Kasumi-1 (cell line): ENCODE measurements at places on chromosomes 3 and 15.

DNA sequence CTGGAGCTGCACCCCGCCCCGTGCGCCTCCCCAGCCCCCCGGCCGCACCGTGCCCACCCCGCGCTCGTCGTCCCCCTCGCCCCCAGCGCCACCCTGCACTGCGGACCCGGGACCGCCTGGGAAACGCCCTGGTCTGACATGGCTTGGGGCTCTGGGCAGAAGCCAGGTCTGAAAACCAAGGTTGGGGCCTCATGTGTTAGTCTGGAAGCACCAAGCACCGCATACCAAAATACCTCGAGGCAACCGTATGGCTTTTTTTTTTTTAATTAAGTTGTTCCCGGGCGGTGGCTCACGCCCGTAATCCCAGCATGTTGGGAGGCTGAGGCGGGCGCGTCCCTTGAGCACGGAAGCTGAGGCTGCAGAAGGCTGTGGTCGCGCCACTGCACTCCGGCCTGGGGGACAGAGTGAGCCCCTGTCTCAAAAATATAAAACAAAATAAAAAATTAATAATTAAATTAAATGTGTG lies 91.5 kb upstream of the CHD2 start:
- peak; percentile 54 for DNase-seq

DNA sequence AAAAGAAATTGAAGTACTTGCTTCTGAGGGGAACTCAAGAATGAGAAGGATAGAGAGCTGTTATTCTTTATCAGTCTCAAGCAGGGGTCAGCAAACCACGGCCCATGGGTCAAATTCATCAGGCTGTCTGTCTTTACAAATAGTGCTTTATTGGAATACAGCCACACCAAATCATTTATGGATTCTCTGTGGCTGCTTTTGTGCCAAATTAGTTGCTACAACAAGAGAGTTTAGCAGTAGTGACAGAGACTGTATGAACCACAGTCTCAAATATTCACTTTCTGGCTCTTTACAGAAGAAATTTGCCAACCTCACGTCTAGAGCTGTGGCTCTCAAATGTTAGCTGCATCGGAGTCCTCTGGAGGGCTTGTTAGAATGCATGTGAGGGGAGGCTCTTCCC lies 258.0 kb upstream of the RARB start:
- no peak for DNase-seq

DNA sequence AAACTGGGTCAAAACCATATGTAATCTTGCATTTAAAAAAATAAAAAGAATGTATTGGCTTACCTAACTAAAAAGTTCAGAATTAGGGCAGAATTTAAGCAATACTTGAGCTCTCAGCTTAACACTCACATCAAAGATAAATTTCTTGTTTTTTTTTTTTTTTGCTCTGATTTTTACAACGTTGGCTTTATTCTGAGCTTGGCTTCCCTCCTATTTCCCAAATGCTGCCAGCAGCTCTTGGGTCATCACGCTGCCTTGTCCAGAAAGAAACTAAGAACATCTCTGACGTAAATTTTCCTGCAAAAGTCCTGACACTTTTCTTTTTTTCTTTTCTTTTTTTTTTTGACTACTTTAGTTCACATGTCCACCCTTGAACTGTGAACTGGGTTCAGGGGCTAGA lies 150.6 kb upstream of the TGFBR2 start:
- DNase-seq: no peak

DNA sequence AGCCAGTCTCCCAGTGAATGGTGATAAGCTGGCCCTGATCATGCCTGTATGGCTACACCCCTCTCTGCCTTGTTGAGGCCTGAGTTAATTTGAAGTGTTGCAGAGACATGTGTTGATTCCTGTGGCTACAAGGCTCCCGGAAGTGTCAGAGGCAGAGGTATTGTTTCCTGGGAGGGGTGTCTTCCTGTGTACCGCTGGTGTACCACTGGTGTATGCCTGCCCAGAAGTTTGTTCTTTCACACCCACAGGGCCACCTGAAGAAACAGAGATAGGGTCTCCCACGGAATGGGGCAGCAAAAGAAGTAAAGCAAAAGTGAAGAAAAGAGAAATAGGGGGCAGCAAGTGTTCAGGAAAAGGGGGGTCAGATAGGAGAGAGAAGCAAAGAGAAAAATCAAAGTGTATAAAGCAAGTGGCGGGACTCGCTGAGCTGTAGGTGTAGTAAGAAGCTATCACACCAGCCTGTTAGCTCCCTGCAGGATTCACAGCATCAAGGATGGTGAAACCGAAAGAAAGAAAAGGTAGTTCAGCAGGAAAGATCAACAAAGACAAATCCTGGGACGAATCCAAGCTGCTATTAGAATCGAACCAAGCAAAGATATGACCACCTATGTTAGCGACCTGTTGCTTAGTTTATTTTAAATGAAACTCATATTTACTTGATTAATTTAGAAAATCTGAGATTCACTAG lies 36.6 kb upstream of the CD47 start:
- DNase-seq: peak; percentile 5

GRCh38 chr3:159765030-159765859 lies 223.4 kb upstream of the IL12A start:
- peak; percentile 20 for DNase-seq

- no peak for DNase-seq
These were observed 24.4 kb downstream of the LARS2 start for GRCh38 chr3:45412763-45413162.

DNA sequence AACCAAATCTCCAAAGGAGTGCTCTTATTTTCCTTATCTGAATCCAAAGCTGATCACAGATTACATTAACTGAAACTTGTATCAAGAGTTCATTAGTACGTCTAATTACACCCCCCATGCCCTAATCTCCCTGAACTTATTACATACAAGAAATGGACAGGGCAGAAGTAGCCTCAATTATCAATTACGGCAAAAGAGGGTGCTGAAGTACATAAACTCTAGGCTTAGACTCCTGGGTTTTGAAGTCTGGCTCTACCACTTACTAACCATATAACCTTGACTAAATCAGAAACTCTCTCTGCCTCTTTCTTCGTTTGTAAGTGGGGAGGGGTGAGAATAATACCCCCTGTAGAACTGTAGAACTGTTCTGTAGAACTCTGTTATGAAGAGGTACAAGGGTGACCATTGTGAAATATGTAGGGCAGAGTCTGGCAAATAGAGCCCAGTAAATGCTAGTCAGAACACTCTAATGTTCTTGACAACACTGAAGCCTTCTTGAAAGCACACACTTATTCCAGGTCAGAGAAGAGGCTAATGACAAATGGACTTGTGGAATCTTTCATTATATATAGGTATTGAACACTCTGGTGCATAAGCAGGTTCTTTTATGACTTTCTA lies 19.6 kb upstream of the OR5K4 start:
- peak; percentile 72 for DNase-seq
